ENCODE measurements at places on chromosomes 3 and 15.

DNA sequence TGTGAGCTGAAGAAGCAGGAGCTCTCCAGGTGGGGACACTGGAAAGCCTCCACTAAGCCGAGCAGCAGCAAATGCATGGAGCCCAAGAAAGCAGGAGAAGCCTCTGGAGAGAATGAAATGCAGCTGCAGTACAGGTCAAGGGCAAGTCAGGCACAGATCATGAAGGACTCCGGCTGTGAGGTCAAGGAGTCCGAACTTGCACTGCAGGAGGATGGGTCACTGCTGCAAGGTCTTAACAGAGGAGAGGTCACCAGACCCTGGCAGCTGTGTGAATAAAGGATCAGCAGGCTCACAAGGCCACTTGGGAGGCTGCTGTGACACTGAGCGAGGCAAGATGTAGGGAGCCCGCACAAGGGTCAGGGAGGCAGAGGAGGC, 24.7 kb upstream of the SLC41A3 start:
- no peak for DNase-seq

GRCh38 chr3:17044855-17045254, 160.1 kb downstream of the PLCL2 start:
- no peak for DNase-seq

GRCh38 chr3:70992562-70993204, 590.8 kb downstream of the FOXP1 start:
- no peak for DNase-seq

DNA sequence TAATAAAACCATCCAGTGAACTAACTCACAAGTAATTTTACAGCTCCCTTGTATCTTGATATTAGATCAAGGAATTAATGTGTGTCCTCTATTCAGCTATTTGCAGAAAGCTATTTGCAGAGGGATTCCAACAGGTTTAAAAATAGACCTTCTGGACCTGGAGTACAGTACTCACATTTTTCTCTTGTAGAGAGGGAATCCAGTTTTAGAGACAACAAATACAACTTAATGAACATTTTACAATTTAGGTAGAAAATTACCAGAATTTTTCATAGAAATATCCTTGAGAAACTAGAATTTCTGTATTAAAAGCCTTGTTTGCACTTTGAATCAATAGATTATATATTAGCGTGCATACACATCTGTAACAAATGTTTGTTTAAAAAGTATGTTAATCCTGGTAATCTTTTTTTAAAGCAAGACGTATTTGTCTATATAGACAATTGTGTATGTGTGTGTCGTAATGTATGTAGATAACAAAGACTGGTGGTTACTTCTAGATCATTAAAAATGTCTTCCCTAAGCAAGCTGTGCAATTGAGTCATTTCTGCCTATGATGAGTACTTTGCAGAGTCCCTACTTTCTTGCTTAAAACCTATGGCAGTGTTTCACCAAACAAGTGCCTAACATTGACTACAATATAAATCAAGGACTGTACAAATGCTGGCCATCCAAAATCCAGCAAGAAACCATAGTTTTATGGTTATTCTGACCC, 57.9 kb downstream of the PPP2R3A start:
- no peak for DNase-seq

GRCh38 chr3:62843508-62843907, 31.7 kb downstream of the CADPS start:
- no peak for DNase-seq

- DNase-seq = no peak
Observed at GRCh38 chr3:19075037-19075436, 73.3 kb upstream of the KCNH8 start.

DNA sequence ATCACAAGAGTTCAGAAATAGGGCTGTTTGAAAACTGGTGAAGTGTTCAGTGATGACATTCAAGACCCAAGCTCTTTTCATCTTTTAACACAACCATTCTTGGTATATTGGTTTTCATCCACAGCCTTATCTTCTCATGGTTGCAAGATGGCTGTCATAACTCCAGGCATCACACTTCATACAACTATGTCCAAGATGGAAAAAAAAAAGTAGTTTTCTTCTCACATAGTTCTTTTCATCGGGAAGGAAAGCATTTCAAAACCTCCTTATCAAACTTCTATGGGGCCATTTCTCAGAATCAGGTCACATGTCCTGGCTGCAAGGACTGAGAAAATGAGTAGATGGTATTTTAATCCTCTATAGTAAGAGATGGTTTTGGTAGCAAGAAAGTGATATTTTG, 21.1 kb upstream of the MFSD1 start:
- DNase-seq = no peak

DNA sequence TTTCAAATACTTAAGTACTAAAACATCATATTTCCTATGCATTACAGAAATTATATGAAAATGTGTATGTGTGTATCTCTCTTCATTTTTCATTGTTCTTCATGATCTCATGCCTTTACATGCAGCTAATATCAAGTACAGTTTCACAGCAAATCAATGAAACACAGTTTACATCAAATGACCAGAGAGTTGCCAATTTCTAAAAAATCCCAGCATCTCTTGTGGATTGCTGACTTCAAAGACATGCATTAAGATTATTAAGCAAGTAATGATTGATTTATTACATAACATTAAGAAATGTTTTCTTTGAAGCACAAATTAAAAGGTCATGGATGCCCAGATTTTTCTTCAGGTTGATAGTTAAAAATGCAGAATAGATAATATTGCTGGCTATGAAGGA, 31.0 kb upstream of the TAFA4 start:
- no peak for DNase-seq

GRCh38 chr3:54299169-54299935, 177.0 kb downstream of the CACNA2D3 start:
- DNase-seq = no peak

DNA sequence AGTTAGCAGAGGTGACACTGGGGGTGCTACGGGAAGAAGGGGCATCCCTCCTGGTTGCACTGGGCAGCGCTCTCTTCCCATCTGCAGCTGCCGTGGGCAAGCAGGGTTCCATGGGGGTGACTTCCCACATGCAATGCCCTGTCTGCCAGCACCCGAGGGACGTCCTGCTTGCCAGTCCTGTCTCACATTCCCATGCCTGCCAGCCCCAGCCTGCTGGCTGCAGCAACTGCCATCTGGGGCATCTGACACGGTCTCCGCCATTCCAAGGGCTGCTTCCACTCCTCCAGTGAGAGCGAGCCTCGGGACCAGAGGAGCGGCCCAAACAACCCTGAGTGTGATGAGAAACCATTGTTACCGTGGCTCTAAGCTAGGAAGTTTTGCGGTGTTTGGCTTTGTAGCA, 45.4 kb upstream of the RPL32 start:
- no peak for DNase-seq

- DNase-seq = no peak
Observed at GRCh38 chr3:171972871-171973348, 66.5 kb upstream of the FNDC3B start.

DNA sequence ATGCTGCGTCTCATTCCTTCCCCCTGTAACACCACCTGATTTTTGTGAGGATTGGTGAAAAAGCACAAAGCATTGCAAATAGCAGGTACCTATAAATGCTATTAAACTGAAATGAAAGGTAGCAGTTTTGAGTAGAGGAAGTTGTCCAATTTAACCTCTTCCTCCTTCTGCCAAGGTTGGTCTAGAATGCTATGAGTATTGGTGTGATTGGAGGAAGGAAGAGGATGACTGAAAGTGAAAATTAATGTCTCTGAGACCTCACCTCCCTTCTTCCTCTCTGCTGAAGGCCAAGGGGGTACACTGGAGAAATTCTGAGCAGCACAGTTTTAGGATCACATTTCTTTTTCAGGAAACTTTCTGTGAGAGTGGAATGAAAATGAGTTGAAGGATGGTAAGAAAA, 94.4 kb downstream of the DTWD1 start:
- no peak for DNase-seq

DNA sequence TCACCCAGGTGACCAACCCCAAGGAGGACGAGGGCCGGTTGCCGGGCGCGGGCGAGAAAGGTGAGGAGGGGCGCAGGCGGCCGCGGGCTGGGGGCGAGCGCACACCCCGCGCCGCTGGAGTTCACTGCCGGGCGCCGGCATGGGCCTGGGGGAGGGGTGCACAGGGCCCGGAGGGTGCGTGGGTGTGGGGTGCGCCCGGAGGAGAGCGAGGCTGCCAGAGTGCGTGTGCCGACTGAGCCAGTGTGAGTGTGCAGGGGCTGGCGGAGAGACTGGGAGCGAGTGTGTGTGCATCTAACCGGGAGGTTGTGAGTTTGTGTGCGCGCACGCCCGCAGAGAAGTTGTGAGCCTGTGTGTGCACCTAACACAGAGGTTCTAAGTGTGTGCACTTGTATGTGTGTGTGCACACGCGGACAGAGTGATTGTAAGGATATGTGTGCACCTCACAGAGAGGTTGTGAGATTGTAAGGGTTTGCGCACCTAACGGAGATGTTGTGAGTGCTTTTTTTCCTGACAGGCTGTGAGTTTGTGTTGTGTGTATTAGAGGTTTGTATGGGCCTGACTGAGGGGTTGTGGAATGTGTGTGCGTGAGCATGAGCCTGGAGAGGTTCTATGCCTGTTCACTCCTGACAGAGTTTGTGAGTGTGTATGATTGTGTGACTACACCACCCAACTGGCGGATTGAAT, 681 bp downstream of the CTDSPL start:
- peak; percentile 51 for DNase-seq

DNA sequence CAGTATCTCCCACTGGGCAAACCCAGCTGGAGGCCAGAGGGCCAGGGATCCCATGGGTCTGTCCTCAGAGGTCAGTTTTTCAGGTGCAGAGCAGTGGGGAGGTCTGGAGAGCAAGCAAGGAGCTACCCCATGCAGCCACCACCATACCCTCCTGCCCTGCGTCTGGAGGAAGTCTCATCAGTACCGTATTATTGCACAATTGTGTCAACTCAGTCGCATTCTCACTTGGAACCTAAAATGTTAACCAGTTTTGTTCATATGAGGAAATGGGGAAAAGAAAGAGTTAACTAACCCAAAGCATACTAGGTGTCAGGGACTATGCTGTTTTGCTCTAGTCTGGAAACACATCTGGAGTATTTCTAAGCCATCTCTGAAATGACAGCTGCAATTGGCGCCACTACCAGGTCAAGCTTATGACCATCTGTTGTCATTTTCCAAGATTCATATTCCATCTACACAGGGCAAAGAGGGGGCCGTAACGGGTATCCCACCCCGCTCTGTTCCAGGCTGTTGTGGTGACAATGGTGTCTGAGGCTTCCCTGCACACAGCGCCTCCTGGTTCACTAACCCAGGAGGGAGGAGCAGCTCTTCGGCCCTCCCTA, 16.9 kb upstream of the APBA2 start:
- no peak for DNase-seq

DNA sequence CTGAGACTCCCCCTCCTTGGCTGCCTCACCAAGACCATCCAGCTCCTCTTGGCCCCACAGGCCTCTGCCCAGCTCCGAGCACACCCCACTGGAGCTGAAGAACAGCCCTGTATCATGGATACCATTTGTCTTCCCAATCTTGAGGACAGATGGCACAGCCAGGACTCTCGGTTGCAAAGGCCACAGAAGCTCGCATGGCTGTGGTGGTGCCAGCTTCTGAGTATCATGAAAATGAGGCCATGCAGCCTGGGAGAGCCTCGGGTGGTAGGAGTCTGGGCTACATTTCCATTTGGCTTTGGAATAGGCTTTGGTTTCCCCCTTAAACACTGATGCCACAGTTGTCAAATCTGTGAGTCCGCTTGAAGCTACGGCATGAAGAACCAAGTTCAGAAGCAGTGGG, 106.6 kb downstream of the SEMA5B start:
- no peak for DNase-seq

DNA sequence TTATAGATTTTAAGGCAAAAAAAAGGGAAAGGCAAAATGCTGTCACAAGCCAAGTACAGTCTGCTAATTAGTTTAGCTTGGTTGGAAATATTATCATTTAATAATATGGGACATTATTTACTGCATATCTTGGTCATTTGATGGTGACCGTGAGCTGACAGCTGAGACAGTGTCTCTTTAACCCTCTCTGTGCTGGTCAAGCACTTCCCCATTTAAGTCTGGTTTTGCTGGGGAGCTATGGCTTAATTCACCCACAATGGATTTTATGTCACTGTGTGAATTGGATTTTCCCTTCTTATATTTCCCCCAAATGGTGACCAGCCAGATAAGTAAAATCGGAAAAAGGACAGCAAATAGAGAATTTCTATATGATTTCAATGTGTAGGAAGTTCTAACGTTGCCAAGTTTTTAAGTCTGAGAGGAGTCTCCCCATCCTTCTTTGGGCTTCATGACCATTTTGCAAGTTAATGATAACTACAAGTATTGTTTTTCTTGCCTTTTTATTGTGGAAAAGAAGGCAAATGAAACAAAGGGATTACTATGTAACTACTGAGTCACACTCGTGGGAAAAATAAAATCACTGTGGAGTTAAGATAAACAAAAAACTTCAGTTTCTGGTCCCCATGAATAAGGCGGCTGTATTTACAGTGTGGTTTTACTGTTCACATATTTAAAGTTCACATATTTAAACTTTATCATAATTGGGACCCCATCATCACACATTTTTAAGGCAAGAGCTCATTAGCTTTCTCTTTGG, 373.5 kb downstream of the NR2F2 start:
- no peak for DNase-seq

- DNase-seq = no peak
Observed at GRCh38 chr15:66252685-66253417, 699 bp downstream of the MEGF11 start.

- DNase-seq = no peak
Observed at GRCh38 chr3:124428372-124429128, 301.7 kb upstream of the UMPS start.

DNA sequence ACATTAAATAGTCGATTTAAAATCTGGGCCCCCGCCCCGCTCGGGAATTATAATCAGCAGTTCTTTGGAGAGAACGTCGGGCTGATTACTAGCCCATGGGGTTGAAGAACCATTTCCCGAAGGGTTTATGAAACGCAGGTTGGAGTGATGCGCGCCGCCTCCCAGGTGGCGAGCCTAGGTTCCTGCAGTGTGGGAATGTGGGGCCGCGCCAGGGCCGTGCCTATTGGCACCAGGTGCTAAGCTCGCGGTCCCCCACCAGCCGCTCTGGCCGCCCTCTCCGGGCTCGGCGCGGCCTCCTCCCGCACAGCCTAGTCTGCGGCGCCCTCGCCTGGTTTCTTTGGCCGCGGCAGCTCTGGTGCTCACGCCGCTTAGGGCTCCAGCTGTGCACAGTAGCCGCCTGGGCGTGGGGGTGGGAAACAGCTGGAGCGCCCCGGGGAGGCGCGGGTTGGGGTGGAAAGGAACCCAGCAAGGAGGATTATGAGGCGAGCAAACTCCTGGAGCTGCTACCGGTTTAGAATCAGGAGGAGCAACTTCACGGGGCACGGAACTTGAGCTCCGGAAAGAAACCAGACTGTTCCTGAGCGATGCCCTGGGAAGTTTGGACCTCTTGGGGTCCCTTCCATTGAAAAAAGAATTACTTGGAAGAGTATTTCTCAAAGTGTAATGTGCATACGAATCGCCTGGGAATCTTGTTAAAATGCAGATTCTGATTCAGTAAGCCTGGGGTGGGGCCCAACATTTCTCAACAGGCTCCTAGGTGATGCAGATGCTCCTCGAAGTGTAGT, 5.6 kb upstream of the MECOM start:
- peak; percentile 45 for DNase-seq

DNA sequence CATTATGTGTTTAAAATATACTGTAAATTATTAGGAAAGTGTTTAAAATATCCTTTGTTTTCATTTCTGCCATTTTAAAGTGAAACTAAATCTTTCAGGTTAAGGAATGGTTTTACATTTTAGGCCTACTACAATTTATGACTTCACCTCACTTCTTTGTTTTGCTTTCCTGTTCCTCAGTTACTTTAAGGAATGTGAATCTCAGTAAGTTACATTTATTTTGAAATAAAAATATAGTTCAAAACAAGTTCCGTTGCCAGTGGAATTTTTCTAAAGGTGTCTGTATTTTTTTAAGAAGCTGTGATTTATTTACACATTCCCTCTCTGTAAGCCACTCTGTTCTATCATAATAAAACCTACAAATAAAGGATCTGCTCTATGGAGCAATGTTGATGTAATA, 630.9 kb upstream of the AGTR1 start:
- DNase-seq = no peak

All from putamen (tissue), 1 donor.